ENCODE measurements at places on chromosomes 7 and 10. TPM values are rescaled to one million over a fixed set of nuclear protein-coding genes. Genes with fewer than 3 reads are reported as not detected.

DNA sequence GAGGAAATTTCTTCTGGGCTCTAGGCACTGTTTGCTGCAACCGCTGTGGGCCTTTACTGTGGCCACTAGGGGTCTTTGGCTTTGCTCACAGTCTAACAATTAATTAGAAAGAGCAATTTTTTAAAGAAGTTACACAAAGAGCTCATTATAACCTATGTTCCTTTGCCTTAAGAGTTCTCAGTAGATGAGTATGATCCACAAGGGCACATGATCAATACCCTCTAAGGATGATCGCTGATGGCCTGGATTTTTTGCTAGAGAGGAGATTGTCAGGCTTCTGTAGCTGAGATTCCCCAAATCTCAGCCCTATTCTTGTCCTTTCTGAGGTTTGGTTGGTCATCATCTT is 80.8 kb upstream of the RHOBTB1 start:
- peak; percentile 27 for ATAC-seq

GRCh38 chr10:43238462-43238861 is 28.4 kb downstream of the RASGEF1A start:
- no peak for ATAC-seq

GRCh38 chr10:27646194-27646593 is 99.4 kb downstream of the MKX start:
- ATAC-seq, result no peak

- no peak for ATAC-seq
These were observed 245.8 kb downstream of the FRMD4A start for GRCh38 chr10:14084875-14085274.

DNA sequence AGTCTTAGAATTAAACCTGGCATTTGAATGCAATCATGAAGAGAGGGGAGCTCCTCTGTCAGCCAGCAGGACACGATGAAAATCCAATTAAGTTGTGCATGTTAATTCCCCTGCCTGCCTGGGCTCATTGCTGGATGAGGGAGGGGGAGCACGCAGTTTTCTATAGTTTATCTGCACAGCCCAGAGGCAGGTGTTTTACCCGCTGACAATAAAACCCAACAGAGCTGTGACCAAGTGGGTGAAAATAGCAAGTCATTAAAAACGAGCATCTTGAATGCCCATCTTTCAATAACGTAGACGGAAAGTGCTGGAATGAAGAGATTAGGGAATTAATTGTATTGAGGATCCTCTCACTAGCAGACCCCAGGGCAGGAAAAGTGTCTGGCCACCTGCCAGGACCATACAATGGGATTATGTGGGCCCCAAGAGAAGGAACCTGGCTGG is 100.1 kb upstream of the FAM20C start:
- ATAC-seq, result no peak

DNA sequence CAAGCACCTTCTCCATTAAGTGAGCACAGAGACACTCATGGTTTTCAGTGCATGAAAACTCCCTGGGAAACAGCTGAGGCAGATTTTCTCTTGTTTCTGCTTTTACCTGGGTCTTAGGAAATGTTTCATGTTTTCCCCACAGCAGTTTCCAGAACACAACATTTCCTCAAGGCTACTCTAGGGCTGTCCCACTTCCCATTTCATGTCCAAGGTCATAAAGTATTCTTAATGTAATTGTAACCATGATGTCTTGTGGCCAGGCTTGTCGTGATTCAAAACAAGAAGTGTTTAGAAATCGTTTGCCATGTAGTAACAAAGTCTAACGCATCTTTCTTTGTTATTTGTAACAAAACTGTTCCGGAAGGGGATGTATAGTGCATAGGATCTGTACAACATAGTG is 83.8 kb upstream of the NRP1 start:
- ATAC-seq, result no peak

- ATAC-seq, result no peak
These were observed 217.8 kb upstream of the SEMA3A start for GRCh38 chr7:84412161-84412969.

DNA sequence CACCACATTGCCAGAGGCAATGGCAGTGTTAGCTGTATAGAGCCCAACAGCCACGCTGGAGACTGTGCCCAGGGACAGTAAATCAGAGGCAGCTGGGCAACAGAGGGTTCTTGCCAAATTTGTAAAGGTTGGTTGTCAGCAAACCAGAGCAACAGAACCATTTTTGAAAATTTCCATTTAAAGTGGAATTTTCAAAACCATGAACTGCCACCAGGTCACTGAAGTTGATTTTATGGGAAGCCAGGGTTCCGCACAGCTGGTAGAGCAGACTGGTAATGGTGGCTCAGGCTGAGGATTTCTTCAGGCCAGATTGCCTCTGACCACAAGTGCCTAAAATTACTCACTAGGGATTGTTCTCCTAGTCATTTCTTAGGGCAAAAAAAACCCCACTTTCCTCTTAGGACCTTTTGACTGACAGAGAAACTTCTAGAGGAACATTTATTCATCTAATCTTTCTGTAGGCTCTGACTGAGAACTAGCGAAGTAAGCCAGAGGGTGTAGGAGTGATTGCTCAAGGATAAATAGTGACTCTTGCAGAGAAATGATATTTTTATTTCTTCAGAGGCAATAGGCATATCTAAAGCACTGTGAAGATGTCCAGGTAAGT is 342.4 kb downstream of the BBS9 start:
- ATAC-seq, result no peak

DNA sequence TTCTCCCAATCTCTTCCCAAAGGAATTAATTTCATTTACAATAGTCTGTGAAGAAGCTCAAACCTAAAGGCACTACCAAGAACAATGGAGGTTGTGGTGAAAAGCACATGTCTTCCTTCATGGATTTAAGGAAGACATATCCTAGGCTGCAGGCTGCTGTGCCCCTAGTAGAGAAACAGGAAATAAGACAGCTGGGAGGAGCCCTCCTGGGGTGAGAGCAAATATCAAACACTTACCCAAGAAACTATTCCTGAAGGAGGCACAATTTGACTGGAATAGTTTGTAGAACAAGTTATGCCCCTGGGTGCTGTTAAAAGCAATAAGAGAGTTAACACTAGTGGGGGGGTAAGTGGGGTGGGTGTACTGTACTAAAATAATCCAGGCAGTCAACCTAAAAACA is 30.1 kb downstream of the PDZD8 start:
- ATAC-seq, result no peak

DNA sequence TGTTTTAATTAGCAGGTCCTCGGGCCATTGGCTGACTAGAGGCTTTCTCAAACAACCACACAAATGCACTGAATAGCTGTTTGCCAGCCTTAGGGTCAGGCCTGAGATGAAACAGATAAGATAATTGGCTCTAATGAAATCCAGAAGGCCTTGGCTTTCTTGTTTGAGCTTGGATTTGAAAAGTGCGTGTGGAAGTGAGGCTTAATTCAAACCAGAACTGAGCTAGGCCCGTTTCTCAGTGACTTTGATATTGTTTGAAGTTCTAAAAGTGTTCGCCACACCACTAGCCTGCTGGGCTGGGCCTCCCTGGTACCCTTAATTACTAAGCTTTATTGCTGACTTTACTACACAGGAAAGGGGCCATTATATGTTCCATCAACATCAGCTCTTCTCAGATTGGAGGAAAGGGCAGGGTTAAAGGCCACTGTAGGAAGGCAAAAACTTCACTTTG is 270.6 kb downstream of the TWIST1 start:
- ATAC-seq, result peak; percentile 55

DNA sequence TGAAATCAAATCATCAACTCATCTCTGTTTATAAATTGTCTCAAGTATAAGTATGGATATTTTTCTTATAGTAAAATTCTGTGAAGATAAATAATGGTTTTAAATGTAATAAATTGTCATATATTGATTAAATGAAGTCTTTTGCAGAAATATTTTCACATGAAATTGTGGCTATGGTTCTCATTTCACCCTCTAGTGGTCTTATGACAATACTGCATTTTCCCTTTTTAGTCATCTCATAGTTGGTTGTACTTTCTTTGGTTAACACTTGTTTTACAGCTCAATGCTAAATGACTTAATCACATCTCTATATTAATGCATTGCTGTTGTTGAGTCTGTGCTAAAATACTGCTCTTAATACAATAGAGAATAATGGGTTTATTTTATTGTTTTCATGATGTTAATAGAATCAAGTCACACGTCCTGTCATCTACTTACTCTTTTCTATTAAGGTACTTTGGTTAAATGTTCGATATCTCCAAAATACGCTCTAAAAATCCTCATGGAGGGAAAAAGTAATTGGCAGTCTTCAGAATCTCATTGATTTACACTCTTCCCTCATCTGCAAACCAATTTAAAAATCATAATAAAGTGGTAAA is 38.0 kb upstream of the CACNA2D1 start:
- ATAC-seq, result no peak

The TMEM229A gene
- not detected for total RNA-seq

DNA sequence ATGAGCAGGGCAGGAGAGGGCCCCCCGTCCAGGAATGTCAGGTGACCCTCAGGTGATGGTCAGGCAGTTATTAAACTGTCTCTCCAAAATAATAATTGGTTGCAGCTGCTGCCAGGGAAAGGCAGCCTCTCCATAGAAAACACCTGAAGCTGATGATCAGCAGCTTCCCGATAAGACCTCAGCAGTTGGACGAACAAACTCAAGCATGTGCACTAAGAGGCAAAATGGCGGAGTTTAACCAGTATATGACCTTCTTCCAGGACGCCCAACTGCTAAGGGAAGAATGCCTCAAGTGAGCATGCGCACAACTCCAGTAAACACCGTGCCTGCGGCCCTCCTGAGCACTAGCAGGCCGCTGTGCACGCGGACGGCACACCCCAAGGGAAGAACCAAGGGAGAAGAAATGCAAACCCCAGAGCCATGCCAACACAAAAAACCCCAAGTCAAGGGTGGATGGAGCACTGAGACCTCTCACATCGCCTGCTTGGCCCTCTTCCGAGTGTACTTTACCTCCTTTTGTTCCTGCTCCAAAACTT is 38.9 kb upstream of the ADARB2 start:
- no peak for ATAC-seq

- no peak for ATAC-seq
These were observed 30.3 kb downstream of the MKI67 start for GRCh38 chr10:128095753-128096469.

DNA sequence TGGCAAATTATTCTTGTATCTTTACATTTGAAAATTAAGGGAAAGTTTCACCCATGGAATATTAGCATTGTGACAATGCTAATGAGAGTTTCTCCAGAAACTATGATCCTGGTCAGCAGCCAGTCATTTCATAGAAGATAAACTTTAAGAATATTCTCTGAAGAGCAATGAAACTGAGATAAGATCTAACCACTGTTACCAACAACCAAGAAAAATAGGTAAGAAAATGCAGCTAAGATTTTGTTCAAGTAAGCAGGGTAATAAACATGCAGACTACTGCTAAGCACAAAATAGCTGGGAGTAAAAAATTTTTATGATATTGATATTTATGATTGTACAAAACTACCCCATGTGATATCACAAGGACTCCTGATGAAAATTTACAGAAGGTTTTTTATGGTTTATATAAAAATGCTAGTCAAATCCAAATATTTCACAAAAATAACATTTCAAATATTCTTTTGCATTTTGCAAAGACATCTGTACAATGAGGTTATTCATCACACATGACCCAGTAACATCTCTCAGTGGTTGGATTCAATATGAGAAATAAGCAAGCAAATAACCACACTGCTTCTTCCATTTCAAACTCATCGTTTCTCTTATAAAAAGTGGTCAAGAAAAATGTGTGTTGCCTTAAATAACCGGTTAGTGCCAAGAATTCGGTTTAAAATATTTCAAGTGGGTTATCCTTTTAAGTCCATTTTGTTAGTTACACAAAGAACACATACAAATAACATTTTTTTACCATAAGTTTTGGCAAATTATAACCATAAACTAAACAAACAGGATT is 251.6 kb downstream of the DIP2C start:
- no peak for ATAC-seq

All from motor neuron (in vitro differentiated cells).